Activated CD8-positive, alpha-beta memory T cell treated with anti-CD3 and anti-CD28 coated beads, Interleukin-2, amount 50 U/mL, for 48 hours (primary cell): ENCODE measurements at places on chromosomes 16 and 17.

DNA sequence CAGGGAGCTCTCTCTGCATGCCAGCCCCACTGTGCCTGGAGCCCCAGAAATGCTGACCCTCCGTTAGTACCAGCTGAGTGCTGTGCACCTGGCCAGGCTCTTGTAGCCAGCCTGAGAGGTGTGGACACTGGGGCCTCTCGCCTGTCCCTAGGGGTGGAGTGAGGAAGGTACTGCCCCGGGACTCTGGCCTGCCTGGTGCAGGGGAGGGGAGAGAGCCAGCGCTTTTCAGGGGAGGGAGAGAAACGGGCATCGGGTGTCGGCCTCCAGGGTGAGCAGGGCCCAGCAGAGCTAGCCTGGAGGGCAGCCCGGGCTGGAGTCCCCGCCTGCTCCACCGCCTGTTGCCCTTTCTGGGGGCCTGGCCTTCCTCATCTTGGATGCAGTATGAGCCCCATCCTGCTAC is 13.1 kb downstream of the MAP2K3 start:
- no peak for DNase-seq

DNA sequence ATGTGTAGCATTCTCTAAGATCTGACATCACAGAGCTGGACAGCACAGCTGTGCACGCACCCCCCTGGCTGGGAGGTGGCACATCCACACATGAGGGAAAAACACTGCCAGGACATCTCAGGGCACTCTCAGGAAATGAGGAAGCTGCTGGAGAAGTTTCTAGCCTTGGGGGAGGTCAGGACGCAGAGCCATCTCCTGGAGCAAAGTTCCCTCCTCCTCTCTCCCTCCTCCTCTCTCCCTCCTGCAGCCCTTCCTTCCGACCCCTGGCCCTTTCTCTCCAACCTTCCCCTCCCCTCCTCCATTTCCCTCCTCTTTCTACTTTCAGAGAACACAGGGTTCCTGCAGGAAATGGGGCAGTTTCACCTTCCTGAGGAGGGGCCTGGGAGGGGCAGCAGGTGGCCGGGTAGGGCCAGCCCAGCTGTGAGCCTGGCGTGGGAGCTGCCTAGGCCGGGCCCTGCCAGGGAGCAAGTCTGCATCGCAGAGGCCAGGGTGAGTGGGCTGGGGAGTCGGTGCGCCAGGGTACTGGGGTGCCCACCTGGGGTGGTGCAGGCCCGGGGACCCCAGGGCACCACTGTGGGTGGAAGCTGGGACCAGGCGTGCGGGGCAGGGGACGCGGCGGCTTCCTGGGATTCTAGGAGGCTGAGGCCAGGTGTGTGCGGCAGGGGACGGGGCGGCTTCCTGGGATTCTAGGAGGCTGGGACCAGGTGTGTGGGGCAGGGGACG is at the start of gene DPEP1:
Gene DPEP1, plus strand, starts transcription at position 412 of the 723 bp plus-strand sequence. CDS start 16,769 bp downstream, outside the sequence.
- no peak for DNase-seq

- DNase-seq: no peak
These were observed 198.0 kb upstream of the MAF start for GRCh38 chr16:79798416-79799053.

- peak; percentile 86 for DNase-seq
These were observed 742 bp downstream of the PFN1 start for GRCh38 chr17:4947411-4948165.
